Pulmonary artery endothelial cell (primary cell): ENCODE measurements at places on chromosomes 4 and X.

GRCh38 chrX:30735839-30736238 is 82.6 kb downstream of the GK start:
- DNase-seq: no peak

GRCh38 chr4:175457956-175458355 is 354.1 kb downstream of the GPM6A start:
- DNase-seq: no peak

- DNase-seq: no peak
Observed at GRCh38 chr4:8834681-8835220, 36.9 kb downstream of the HMX1 start.

GRCh38 chrX:39633293-39633692 is 464.5 kb downstream of the BCOR start:
- no peak for DNase-seq

DNA sequence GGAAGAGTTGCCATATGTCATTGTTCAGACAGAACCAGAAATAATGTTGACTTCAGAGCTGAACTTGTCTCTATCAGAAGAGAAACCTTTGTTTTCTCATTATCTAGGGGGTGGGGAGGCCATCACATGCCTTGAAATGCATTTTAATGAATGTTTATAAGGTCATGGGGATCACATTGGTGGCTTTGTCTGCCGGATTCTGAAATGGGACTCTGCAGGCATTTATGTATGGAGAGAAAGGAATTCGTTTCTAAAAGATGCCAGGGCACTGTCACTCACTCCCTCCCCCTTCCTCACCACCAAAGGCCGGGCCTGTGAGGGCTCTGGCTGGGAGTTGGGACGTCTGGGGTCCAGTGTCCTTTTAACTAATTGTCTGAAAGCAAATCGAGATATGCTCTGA is 102.2 kb downstream of the MAMLD1 start:
- no peak for DNase-seq

DNA sequence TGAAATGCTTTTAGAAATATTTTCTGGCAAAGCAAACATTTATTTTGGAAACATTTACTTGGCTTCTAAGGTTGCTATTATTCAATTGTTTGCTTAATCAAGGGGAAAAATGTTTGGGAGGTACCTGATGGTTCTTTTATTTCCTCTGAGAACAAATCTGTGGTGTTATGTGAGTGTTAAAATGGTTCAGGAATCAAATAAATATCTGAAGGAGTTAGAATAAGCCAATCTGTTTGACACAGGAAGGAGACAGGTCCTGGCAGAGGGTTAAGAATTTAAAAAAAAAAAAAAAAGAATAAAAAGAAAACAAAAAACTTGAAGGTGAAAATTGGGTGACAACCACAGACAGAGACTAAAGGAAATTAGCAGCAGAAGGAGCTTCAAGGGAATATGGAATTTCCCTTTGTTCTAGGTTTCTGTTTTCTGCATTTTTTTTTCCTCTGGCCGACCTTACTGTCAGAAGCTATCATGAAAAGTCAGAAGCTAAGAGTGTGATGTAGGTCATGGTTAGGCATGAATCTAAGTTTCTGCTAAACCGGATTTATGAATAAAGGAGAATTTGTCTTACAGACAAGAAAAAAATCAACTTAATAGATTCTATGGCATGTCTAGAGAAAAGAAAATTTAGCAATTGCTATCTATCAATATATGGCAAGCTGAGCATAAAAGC is 78.6 kb upstream of the PNPLA4 start:
- DNase-seq: no peak

DNA sequence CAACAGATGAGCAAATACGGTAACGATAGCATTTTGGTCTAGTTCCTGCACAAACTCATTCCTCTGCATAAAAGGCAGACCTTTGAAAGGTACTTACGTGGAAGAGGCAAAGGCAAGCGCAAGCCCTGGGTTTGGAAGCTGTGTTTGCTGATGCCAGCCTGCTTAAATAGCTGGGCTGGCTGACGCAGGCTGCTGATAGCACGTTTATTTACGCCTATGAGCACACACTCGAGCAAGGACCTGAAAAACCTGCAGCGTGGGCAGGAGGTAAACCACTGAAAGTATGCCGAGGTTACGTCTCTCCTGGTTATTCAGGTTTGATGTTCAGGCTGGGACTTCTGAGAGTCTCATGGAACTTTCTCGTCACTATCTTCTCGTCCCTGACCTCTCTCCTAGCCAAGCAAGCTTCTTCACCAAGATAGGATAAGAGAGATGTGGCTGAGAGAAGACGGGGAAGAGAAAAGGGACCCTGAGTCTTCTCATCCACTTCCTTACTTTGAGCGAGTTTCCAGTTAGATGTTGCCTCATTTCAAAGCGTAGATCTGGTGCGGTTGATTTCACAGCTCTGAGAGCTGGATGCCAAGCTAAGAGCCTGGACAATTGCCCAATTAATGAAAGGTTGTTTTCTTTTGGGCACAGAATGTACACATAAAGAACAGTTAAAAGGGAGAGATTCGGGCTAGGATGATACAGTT is at the start of gene HOPX:
HOPX (minus strand) TSS at position 139 of the 695 bp plus-strand sequence. CDS start 23,480 bp downstream, outside the sequence.
- DNase-seq: no peak

- no peak for DNase-seq
Observed at GRCh38 chrX:30637874-30638815, 15.1 kb upstream of the GK start.

DNA sequence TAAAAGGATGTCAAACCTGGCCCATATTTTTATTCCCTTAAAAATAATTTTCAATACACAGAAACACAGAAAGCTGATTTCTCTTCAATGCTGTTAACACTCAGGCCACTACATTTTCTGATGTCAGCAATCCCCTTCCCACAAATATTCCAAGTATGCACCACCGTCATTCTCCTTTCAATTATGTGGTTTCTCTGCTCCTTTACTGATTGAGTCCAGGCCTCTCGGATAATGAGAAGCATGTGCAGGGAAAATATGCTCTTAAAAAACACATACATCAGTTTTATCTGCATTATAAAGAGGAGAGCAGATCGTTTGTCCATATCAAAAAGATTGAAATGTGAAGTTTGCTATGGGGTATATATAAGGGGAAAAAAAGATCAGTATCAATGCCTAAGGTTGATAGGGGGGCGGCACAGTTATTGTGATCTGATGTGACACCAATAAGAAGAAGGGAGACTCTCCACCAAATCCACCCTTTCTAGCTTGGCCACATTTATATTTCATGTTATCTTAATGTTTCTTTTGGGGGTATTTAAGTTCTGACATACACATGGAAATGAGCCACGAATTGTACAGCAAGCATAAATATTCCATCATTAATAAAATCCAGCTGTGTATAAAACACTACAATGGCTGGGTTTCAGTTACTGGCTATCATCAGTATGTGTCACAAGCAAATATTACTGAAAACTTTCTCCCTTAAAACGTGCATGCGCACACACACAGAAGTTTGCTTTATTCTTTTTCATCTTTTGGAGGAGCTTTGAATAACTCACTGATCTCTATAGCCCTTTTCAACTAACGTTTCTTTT is 6.4 kb downstream of the AMOT start:
- DNase-seq: no peak

GRCh38 chrX:23659339-23659738 is 8.0 kb upstream of the PRDX4 start:
- DNase-seq: no peak

GRCh38 chr4:139795527-139796314 is 130.1 kb downstream of the MGST2 start:
- no peak for DNase-seq

DNA sequence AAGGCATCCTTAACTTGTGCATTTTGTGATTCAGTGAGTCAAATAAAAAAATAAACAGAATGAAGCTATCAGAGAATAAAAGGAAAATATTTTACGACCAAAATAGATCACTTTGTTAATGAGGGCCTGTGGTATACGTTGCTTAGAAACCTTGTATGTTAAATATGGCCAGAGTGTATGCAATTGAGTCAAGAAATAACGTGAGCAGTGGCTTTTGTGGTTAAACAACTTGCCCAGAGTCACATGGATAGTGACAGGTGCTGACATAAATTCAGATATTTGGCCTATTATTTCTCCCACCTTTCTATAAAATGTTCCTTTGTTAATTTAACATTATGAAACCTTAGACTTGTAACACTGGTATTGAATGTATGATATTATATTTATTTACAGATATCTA is 393.4 kb downstream of the PABPC4L start:
- DNase-seq: no peak

GRCh38 chr4:185835814-185836213 is 23.8 kb upstream of the SORBS2 start:
- no peak for DNase-seq

DNA sequence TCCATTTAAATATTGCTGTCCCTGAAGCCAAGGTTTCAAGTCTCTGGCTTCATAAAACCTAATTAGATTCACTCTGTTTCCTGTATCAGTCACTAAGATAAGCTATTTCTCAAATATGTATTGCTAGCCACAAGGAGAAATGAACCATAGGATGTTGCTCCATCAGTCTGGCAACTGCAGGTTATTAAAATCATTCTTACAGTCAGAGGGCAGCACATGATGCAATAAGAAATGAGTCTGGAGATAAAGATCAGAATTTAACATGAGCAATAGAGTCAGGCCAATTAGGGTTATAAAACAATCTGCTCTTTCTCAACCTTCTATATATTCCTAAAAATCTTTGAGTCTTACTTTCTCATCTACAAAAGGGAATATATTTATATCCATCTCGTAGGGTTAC is 7.2 kb downstream of the PRKG2 start:
- no peak for DNase-seq

DNA sequence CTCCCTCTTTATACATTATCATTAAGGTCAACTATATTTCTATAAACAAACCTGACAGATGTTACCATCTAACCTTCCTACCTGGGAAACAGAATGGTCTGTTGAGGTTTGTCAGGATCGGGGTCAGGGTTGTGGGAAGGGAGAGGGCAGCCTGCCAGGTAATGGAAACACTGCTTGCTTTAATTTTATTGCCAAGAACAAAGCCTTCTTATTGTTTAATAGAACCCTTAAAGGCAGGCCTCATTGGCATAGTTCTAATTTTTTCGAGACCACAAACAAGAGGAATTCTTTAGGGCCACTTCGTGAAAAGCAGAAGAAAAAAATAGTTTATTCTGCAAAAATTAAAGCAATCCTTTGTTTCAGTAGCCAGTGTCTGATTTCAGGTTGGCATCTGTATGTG is 113.2 kb downstream of the MID1 start:
- no peak for DNase-seq

GRCh38 chrX:73799888-73800287 is 236.9 kb downstream of the CHIC1 start:
- no peak for DNase-seq

- DNase-seq: peak; percentile 7
Observed at GRCh38 chr4:163484906-163485305, 9.6 kb upstream of the TMA16 start.

- DNase-seq: no peak
Observed at GRCh38 chrX:124217304-124218251, 114.9 kb upstream of the TEX13D start.

DNA sequence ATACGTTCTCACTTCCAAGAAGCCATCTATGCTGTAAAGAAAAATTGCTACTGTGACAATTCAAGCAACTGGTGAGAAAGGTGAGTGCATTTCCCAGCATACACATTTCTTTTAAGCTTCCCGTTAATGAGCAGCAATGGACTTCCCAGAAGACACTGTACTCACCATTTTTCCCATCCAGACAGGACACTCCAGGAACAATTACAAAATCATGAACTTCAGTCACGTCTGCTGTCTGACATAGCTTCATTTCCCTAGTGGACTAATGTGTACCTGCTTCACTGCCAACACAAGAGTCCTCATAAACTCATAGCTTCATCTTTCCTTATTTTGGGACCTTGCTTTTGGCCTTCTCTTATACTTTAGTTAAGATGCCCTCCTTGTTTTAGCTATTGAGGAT is 156.9 kb downstream of the ENOX2 start:
- DNase-seq: no peak

- DNase-seq: no peak
Observed at GRCh38 chr4:26812049-26812714, 48.5 kb upstream of the STIM2 start.

- DNase-seq: no peak
Observed at GRCh38 chrX:41889317-41890025, 33.9 kb downstream of the CASK start.

DNA sequence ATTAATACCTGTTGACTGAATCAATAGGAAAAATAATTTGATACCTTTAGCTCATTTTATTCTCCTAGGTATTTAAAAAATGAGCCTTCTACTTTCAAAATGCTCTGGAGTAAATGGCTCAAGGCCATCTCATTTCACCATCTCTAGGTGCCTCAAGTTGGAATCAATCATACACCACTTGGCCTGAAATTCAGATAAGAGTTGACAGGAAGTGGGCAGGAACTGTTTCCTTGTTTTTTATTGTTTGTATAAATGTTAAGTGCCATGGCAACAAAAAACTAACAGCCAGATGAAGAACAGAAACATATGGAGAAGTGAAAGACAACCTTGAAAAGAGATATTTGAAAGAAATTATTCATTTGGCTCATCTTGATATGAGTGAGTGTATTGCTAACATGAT is 12.4 kb downstream of the LIMCH1 start:
- peak; percentile 65 for DNase-seq

- no peak for DNase-seq
Observed at GRCh38 chrX:45233531-45233930, 32.9 kb upstream of the DIPK2B start.

- DNase-seq: no peak
Observed at GRCh38 chrX:115560211-115560977, 580 bp upstream of the PLS3 start.

DNA sequence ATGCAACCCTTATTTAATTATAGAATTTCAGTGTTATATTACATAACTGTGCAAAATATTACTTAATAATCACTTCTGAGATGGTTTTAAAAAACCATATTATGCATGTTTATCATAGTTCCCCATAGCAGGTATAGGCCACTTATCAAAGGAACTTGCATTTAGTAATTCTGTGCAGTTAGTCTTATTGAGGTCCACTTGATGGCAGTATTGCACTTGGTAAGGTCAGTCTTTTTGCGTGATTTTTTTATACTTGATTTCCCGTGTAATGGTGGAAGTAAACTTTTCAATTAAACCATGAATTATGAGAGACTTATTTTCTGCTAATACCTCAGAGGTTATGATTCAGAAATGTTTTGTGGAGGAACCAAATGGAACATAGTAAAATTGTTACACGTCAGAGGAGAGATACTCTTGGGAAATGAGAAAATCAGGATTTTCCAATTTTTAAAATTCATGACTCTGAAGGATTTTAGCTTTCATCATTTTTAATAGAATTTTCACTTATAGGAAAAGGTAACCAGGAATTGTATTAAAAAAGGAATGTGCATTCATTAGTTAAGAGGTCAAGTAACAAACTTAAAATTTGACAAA is 230.0 kb downstream of the CCSER1 start:
- peak; percentile 33 for DNase-seq

DNA sequence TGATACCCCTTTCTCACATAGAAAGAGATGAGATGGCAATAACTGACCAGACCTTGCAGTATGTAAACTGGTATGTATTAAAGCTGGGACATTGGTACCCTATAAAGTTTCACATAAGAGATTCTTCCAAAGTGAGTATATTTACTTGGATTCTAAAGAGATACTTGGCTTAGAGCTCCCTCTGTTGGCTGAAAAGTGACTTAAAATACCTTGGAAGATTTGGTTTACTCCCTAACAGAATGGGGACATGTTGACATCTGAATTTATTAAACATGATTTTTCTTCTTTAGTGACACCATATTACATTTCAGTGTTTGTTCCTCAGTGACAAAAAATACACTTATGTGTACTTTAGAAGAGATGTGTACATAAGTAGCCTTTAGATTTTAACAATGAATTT is 47.9 kb upstream of the RGN start:
- DNase-seq: peak; percentile 17
